ENCODE measurements at places on chromosomes 7 and 10.

DNA sequence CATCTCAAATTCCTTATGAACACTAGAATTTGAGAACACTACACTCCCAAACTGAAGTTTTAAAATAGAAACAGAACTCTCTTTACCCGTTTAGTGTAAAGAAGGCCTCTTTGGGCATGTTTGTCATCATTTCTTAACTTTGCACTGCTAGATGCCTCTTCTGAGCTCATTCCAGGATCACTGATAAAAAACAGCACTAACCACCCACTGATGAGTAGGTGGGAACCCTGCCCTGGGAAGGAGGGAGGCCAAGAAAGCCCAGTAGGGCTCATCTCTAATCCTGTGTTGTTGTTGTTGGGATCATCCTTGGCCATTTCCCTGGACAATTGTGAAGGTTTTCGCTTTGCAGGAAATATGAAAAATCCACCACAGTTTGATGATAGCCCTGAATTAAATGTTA is 68.2 kb downstream of the CUBN start:
- DNase-seq = no peak

DNA sequence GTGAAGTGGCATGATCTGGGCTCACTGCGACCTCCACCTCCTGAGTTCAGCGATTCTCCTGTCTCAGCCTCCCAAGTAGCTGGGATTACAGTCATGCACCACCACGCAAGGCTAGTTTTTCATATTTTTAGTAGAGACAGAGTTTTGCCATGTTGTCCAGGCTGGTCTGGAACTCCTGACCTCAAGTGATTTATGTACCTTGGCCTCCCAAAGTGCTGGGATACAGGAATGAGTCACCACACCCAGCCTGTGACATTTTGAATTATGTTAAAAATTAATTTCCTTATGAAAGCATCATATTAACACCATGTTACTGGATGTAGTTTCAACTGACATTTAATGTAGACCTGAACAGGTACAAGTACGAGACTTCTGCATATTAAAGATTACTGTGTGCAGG is 24.3 kb downstream of the ABCB4 start:
- no peak for DNase-seq

DNA sequence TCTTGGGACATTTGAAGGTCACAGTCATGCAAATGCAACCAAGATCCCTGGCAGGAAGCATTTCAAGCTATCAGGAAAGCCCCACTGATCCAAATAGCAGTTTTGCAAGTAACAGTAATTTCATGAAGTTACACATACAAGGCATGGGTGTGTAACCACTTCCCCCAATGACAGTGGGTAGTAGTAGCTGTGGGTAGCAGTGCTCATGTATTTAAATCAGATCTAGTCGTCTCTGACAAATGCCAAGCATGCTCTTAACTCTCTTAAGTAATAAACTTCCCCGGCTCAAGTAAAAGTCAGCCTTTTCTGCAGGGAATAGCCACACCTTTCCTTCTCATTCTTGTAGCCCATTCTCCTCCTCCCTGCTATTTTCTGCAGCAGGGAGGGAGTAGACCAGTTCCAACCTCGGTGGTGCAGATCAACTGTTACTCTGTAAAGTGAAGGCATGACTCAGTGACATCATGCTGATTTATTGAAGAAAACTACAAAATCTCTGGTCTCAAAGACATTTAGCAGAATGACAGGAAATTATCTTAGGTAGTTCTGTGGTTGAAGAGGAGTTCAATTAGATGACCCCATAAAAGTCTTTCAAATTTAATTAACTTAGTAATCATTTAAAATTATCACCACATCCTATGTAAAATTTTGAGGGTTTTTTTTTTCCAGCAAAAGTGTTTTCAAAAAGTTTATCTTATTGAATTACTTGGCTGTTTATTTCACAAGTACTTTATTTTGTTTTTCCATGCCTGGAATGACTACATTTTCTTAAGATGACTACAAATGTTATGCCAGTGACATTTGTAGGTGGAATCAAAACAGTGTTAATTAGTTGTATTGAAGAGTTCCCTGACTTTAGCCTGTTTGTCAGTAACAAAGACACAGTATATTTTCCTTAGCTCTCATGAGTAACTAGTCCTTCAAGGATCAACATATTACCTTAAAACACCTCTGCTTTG is 568.3 kb downstream of the INHBA start:
- no peak for DNase-seq

DNA sequence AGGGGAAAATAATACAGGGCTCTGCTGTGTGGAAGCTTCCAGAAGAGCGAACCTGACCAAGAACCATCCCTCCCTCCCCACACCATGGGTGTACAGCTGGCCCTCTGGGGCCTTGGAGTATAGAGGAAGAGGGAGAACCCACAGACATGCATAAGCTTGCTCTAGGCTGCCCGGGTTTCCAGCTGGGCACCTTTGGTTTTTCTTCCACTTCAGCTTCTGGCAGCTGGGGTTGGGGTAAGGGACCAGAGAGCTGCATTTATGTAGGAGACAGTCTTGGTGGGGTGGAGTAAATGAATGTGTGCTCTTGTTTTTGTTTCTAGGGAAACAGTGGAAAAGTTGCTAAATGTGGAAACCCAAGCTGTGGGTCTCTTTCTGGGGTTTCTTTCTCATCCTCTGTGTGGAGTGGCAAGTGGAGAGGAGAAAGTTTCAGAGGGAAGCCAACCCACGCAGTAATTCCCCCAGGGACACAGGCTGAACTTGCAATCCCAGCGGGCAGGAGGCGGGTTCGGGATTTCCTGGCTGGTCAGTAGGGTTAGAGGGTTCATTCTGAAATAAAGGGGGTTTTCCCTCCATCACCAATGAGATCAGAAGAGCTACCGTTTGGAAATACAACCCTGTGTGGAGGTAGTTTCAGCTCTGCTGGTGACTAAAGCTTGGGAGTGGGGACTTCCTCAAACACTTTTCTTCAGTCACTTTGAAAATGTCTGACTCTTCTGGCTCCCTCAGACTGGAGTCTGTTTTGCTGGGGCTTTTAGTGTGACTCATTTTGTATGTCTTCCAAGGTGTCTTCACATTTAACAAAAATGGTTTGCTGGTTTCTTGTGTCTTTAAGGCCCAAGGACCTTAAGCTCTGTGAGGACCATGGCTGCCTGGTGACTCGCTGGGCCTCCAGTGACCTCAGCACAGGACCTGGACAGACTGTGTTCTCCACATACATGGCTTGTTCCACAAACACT is 22.2 kb upstream of the SRGN start:
- no peak for DNase-seq

DNA sequence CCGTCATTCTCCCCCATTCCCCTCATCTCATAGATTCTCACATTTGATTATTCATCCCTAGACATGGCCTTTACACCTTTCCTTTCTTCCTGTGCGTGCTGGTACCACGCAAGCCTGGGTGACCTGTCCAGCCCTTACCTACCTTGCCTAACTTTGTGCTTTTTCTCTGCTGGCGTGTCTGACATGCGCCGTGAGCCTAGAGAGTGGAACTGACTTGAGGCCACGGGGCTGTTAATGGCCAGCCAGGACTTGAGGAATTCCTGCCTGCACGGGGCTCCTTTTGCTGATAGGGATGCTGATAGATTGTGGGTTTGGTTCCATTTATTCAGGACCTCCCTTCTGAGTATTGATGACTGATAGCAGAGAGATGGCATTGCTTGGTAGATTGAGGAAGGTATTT is 134.2 kb downstream of the DOCK1 start:
- DNase-seq = no peak

GRCh38 chr7:112743811-112744210 is 46.4 kb downstream of the TMEM168 start:
- no peak for DNase-seq

DNA sequence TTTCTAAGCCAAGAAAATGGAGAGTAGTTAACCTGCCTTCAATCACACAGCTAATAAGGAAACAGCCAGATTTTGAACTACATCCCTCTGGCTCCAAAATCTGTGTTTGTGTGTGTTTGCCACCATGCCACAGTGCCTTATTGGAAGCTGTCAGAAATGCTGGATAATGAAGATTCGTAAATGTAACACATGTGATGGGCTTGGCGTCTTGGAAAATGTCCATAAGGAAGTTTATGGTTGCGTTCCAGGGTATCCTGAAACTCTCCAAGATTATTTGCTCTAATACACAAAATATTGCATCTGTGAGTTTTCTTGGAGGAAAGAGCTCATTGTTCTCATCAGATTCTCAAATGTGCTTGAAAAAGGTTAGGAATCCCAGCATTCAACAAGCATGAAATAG is 22.7 kb downstream of the MYOF start:
- DNase-seq = no peak

DNA sequence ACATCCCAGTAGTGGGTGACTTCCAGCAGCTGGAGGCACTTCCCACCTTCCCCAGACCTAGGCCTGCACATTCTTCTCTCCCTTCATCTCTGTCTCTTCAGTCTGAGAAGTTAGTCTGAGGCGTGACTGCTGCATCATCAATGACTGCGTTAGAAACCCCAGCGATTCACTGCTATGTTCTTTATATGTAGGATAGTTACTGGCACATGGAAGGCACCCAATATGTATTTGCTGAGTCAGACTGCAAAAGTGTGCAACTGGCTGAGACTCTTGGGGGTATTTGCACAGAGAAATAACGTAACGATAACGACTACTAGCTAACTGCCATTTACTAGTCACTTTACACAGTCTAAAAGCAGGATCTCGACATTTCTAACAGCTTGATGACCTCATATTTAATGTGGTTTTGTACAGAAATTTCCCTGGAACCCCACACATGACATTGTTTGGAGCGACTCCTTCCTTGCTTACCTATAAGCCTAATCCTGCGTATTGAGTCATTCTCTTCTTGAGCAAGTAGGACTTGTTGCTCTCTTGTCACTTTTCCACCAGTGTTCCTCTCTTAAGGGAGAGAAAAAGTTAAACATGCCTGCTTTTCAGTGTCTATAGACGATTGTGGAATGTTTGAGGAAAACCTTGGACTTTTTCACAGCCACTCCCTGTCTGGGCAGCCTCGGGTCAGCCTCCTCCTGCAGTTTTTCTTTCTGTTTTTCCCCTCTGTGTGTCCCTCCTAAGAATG is 45.5 kb downstream of the THNSL1 start:
- DNase-seq = no peak

DNA sequence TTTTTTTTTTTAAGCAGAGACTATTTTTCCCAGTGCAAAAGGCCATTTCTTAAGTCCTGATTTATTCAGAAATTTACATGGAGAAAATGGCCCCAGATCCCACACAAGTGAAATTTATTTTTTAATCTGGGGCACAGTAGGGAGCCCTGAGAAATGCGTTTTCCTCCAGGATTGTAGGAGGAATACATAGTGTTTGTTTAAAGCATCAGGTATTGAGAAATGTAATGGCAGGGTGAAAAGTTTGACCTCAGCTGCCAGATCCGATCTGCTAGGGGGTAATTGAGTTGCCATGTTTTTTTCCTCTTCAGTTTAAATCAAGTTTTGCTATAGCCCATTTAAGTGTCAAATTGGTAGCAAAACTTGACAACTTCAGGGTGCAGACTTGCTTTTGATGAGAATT is 110.0 kb downstream of the LRMDA start:
- no peak for DNase-seq

Data from stimulated activated CD8-positive, alpha-beta memory T cell treated with anti-CD3 and anti-CD28 coated beads, Interleukin-7, amount 100 ng/mL, for 48 hours (primary cell).